ENCODE measurements at places on chromosomes 12 and 14.

DNA sequence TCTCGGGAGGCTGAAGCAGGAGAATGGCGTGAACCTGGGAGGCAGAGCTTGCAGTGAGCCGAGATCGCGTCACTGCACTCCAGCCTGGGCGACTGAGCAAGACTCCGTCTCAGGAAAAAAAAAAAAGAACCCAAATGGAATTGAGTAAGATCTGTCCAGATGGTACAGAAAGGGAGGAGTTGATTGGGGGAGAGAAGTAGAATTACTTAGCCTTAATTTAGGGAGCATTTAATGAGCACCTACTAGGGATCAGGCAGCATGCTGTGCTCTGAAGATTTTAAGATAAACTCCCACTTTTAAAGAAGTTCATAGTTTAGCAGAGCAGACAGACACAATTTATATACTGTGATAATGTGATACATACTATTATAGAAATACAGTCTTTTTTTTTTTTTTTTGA lies 4.5 kb downstream of the RAB5B start:
- no peak for DNase-seq

- DNase-seq: peak; percentile 47
Observed at GRCh38 chr12:13343375-13343774, 146.8 kb downstream of the EMP1 start.

DNA sequence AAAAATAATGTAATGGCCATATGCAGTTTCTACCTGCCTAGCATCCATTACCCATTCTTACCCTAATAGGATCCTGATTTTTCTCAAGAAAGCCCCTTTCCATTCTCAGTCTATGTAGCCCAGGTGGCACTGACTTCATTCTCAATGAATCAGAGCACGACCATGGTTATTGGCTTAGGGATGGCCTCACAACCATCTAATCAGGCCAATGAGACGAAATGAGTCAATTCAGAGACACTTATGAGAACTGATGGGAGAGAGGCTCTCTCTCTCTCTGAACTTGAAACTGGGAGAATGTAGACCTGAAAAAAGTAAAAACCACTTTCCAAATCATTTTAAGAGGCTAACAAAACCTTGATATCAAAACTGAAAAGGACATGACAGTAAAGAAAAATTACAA lies 45.3 kb upstream of the OXA1L start:
- DNase-seq: no peak

DNA sequence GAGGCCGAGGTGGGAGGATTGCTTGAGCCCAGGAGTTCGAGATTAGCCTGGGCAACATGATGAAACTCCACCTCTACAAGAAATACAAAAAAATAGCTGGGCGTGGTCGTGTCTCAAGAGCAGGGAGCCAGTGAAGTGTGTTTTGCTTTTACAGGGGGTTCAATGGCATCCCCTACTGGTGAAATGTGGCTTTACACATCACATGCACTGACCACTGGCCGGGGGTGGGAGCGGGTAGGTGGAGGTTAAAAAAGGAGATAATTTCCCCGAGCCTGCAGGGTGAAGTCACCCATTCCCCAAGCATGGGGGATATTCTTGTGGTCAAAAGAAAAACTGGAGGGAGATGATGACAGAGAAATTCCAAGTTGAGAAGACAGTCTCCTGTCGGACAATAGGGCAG lies 63.6 kb upstream of the PWP1 start:
- peak; percentile 44 for DNase-seq

GRCh38 chr12:52903285-52903854 lies 1.5 kb downstream of the KRT8 start:
- DNase-seq: peak; percentile 79

GRCh38 chr12:52168019-52168717 lies 23.6 kb downstream of the KRT80 start:
- DNase-seq: peak; percentile 75

GRCh38 chr14:37157987-37158386 lies 14.4 kb downstream of the SLC25A21 start:
- no peak for DNase-seq

DNA sequence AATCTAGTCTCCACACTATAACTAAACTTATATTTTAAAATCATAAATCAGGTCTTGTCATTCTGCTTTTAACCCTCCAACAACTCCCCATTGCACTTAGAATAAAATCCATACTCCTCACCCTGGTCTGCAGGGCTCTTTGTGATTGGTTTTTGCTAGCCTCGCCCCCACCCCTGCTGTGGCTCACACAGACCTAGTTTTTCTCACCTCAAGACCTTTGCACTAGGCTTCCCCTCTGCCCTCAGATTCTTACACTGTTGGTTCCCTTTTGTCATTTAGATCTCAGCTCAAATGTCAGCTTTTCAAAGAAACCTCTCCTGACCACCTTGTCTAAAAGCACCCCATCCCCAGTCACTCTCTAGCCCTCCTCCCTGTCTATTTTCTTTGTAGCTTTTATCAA lies 10.7 kb upstream of the LHX5 start:
- no peak for DNase-seq

DNA sequence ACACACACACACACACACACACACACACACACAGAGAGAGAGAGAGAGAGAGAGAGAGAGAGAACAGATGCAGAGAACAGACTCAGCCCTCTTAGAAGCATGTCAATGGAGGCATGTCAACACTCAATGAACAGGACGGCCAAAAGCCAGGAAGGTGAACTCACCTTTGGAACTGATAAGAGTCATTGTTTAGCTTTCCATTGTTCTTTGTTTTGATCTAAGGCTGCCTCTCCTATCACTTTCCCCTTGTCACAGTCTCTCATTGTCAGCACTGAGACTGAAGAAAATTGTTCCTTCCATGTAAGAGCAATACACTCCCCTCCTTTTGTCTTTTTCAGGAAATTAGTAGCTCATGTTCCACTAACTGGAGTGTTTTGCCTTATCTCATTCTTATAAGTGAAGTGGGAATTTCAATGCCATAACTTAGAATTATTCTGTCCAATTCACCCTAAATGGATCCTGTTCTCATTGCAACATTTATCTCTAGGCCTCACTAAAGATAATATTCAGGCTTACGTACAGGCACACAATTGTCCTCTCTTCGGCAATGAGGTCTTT lies 218.0 kb downstream of the DUSP6 start:
- no peak for DNase-seq

GRCh38 chr12:9910716-9911421 lies 21.3 kb downstream of the CLEC2A start:
- DNase-seq: no peak

Data from kidney tubule cell (primary cell).